Pons (tissue), 1 donor: ENCODE measurements at places on chromosomes 2 and 18.
A peak's percentile ranks its signal among the peaks of the same experiment; 100 is the strongest.

GRCh38 chr2:157696036-157696435, 67.4 kb upstream of the ACVR1C start:
- no peak for DNase-seq

GRCh38 chr2:40851661-40852060, 399.8 kb upstream of the SLC8A1 start:
- no peak for DNase-seq

- no peak for DNase-seq
These were observed 57.6 kb downstream of the EVA1A start for GRCh38 chr2:75503048-75503607.

DNA sequence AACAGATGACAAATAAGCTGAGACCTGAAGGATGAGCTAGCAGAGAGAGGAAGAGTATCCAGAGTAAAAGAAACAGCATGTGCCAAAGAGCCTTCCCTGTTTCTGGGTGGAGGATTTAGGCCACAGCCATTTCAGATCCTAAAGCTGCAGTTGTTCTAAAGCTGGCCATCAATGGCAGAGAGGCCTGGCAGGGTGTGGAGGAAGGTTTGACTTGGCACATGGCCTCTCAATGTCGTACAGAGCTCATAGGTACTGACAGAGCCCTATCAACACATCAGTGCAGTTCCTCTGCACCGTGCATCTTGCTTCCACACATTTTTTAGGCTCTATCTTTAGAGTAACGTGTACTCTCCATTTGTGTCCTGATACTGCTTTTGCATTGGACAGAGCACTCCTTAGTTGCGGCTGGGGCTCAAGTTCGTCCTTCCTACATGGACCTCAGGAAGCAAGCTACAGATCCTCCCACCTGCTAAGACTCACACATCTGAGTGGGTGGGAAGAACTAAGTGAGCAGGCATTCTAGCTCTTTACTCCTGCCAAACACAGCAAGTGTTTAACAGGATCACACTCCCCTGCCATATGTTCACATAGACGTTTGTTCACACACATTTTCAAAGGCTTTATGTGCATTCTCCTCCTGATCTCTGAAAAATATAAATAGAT, 3.0 kb upstream of the CHMP3 start:
- peak; percentile 12 for DNase-seq

DNA sequence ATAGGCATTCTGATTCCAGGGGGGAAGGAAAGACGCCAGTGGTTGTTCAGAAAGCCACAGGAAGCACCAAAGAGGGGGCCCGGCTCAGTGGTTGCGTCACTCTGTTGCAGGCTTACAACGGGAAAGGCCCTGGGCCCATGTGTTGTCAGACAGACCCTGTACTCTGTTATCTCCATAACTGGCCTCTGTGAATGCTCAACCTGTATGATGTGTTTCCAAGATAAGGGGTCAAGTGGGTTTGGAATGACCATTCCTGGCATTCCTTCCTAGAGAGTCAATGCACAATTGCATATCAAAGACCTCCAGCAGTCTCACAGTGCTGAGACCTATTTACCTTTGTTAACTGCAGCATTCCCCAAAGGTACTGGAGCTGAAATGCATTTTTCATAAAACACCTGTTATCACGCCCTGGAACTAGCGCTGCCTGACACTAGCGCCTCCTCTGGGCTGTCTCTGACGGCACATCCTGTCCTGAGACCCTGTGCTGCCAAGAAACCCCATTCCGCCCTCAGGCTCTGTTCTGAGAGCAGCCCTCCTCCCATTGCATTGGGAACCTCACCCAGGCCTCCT, 13.2 kb upstream of the LRRFIP1 start:
- DNase-seq = no peak

DNA sequence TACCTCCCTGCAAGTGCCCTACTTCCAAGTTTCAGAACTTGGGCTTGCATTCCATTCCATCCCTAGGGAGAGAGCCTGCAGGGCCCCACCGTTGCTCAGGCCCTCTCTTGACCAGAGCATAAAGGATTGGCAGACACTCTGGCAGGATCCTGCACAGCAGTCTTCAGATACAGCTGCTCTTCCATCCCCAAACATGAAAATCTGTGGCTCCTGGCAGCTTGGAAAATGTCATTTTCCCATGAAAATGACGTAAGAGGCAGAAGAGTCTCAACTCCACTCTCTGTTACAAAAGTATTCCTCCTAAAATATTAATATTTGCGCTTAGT, 162.6 kb downstream of the GFPT1 start:
- no peak for DNase-seq

DNA sequence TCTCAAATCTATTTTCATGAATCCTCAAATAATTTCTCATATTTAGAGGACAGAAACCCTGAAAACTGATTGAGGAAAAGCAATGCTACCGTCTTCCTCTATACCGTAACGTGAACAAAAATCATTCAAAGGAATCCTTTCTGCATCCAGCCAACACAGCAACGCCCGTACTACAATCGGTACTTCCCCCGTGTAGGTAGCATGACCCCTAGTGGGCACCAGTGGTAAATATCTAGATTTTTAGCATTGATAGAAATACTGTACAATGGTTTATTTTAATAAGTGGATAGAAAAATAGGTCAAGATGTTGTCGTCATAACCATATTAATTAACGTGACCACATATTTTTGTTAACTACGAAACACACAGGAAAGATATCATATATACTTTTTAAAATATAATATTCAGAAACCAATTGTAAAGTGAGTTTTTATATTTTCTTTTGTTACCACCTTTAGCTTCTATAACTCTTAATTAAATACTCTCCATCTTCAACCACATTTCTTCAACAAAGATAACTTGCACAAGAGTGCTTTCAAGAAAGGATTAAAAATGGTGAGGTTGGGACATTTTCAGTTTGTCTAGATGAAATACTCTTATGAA, 194.1 kb downstream of the SS18 start:
- peak; percentile 5 for DNase-seq

DNA sequence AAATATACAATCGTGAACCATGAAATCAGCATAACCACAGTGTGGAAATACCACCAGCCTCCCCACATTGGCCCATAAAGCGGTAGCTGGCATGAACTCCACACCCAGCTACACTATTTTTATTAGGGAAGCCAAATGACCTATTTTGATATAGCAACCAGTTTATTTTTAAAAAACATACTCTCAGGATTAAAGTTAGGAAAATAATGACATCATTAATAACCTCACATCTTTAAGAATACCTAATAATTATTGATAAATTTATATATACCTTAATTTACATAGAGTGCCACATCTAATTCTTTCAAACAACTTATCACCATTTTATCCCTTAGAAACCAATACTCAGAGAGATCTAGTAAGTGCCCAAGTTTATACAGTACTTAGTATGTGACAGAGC, 692.0 kb upstream of the PKDCC start:
- DNase-seq = no peak

- no peak for DNase-seq
These were observed 937 bp upstream of the LANCL1 start for GRCh38 chr2:210477496-210477895.
